Caudate nucleus (tissue), 63 donors: ENCODE measurements at places on chromosomes 3 and 15.

DNA sequence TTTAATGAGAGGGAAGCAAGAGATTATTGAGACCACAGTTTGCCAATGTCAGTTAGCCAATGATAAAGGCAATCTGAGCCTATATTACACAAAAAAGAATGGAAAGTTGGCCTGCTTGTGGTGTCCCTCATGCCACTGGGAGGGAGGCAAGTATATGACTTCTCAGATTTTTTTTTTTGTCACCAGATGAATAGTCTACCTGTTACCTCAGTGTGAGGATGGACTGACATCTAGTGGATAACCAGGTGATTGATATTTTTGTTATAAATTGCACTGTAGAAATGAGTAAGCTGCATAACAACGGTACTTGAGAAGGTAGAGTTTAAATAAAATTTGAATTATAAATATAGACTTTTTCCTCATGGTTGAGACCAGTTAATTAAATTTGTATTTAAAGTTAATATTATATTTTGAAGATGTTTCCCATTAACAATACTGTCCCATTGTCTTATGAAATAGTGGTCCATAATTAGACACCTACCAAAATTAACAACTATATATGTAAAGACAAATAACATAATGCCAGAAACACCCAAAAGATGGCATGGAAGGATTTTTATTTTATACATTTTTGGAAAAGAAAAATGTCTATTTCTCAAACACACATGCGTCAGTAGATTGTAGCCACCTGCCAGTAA, 237.8 kb upstream of the GADL1 start:
- no peak for DNase-seq

GRCh38 chr3:48320996-48321395, 12.5 kb downstream of the SPINK8 start:
- DNase-seq, result no peak

GRCh38 chr15:46034755-46035154, 399.9 kb downstream of the SQOR start:
- DNase-seq, result no peak

DNA sequence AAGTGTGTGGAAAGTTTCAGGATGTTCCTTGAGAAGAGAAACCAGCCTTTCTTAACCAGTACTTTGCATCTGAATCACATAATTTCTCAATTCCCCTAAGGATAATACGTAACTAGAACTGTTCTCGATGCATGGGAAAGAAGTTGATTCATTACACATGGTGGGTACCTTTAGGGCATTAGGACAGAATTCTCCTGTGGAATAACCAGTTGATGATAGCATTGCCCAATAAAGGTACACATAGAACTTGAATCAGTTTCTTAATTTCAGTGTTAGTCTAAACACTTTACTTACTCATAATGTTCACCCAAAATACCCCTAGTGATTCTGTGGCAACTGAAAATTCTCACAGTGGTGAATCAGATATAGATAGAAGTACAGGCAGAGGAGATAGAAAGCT, 1030.9 kb downstream of the ROBO1 start:
- no peak for DNase-seq

GRCh38 chr15:63843901-63844317, 10.2 kb upstream of the HERC1 start:
- no peak for DNase-seq

DNA sequence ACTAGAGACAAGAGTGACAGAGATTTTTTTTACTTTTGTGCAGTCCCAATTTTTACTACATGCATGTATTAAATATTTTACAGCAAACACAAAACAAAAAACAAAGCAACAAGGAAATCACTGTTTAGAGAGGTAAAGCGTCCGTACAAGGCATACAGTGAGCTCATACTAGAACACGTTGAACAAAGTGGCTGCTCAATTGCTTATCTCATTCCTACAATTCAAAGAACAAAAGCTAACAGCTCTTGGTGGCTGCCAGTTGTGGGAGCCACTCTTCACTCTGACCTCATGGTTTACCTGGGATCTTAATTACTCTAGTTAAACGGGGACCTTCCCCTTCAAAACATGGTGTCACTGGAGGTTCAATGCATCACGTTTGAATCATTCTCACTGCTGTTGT, 7.6 kb upstream of the ARHGEF26 start:
- DNase-seq, result no peak

DNA sequence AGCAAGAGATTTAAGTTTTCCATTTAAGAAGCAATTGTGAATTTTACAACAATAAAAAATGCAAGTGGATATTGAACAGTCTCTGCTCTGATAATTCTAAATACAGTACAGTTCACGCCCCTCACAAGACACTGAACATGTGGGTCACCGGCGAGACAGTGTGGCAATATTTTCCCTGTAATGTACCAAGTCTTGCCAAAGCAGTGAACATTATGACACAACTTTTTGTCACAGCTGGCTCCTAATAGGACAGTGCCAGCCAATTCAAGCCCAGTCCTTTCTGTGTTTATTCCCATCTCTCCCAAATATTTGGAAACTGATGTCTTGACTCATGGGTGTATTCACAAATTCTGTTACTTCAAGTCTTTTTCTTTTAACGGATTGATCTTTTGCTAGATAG, 62.3 kb downstream of the PPARG start:
- DNase-seq, result no peak

GRCh38 chr15:94306700-94307650, 75.6 kb downstream of the MCTP2 start:
- no peak for DNase-seq

- no peak for DNase-seq
Observed at GRCh38 chr3:38722781-38723568, 73.5 kb upstream of the SCN5A start.

- DNase-seq, result no peak
Observed at GRCh38 chr3:8978551-8978950, 15.3 kb upstream of the RAD18 start.

- no peak for DNase-seq
Observed at GRCh38 chr3:120125992-120126391, 31.7 kb upstream of the GSK3B start.

DNA sequence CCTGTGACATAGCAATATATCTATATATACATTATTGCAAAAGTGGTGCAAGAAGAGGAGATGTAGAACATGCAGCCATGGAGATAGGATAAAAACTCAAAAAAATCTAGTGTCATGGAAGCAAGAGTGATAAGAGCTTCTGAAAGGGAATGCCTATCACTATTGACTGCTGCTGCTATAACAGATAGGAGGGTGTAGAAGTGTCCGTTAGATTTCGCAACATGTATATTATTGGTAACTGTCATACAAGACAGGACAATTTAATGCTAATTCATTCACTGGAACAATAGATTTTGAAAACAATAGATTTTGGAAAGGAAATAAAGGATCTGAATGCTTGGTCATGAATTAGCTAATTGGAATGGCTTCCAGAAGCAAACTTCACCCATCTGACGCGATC, 224.5 kb downstream of the ZNF385D start:
- DNase-seq, result no peak

DNA sequence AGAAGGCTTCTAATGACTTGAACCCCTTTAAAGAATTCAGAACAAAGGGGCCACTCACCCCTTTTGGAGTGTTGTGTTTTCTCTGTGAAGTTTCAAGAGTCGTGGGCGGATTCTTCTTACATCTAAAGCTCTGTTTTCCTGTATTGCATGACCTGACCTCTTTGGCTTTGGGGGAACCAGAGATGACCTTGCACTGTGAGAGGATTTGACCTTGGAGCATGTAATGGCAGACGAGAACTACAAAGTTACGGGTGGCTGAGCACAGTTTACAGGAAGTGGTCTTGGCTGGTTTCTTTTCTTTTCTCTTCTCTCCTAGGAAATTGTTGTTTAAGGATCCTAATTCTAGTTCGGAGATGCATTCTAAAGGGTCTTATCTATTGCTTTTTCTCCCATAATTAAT, 6.2 kb upstream of the BDH1 start:
- DNase-seq, result no peak

DNA sequence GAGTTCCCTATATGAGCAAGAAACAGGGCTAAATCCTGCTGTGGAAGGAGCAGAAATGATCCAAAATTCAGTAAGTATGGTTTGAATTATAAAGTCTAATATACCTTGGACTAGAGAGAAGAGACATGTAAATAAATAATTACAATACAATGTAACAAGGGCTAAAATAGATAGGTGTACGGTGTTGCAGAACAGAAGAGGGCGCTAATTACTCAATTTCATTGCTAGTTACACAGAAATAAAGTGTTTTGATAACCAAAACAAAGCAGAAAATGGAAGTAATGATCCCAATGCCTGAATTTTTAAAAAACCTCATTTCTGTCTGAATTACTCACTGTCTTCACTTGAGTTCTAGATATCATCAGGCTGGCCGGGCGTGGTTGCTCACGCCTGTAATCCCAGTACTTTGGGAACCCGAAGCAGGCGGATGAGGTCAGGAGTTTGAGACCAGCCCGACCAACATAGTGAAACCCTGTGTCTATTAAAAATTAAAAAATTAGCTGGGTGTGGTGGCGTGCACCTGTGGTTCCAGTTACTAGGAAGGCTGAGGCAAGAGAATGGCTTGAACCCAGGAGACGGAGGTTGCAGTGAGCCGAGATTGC, 8.3 kb upstream of the PLCH1 start:
- no peak for DNase-seq

DNA sequence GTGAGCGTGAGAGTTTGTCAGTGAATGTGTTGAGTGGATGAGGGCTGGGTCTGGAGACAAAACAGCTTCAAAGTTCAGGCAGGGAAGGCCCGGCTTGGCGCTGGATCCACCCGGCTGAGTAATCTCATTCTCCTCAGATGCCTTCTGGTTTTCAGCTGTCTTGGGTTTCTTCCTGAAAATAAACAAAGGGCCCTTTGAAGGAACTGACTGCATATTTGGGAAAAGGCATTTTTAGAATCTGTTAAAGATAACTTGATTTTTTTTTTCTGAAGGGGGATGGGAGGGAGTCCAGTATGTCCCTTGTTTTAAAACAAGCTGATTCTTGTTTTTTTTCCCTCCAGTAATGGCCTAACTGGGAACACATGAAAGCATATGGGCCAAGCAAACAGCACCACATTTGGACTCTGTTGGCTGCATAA, 86.4 kb downstream of the TIGIT start:
- DNase-seq, result peak; percentile 50

- DNase-seq, result no peak
Observed at GRCh38 chr3:164467007-164467406, 611.3 kb downstream of the SI start.

DNA sequence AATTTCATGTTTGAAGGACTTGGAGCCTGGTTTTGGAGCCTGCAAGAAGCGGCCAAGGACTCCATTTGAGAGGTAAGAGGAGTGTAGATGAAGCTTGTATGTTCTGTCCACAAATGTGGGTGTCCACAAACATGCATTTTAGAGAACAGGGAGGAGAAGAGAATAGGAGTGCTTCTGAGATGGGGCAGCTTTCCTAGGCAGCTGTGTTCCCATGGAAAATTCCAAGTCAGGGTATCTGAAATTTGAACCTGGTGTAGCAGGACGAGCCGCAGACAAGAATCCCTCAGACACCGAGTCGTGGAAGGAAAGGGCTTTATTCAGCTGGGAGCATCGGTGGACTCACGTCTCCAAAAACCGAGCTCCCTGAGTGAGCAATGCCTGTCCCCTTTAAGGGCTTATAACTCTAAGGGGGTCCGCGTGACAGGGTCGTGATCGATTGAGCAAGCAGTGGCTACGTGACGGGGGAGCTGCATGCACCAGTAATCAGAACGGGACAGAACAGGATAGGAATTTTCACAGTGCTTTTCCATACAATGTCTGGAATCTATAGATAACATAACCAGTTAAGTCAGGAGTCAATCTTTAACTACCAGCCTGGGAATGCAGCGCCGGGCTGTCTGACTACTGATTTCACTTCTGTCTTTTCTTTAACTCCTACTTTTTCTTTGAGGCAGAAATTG, 71.4 kb upstream of the WDR72 start:
- no peak for DNase-seq

DNA sequence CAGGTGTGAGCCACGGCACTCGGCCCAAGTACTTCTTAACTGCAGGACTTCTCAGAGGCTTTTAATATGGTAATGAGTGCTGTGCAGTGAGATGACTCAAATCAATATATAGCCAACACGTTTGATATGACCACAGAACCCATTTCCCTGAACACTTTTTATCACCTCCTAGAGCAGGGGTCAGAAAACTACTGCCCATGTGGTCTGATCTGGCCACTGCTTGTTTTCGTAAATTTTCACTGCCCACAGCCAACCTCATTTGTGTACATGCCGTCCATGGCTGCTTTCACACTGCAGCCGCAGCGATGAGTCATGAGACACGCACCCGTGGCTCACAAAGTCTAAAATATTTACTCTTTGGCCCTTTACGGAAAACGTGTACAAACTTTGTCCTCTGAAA, 179.2 kb downstream of the RORA start:
- DNase-seq, result no peak

DNA sequence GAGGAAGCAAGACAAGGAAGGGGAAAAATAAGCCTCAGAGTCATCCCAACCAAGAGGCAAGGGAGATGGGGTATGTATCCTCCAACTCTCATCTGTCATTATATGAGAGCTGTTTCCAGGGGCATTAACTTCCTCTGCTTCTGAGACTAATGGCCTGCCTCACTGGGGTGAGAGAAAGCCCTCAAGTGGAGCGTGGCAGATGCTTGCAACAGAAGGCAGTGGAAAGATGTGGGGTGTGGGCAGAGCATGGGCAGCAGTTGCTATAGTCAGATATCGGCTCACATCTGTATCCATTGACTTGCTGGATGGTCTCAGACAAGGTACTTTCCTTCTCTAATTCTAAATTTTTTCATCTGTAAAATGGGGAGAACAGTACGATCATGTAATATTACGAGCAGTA, 81.7 kb upstream of the PLCL2 start:
- DNase-seq, result no peak

DNA sequence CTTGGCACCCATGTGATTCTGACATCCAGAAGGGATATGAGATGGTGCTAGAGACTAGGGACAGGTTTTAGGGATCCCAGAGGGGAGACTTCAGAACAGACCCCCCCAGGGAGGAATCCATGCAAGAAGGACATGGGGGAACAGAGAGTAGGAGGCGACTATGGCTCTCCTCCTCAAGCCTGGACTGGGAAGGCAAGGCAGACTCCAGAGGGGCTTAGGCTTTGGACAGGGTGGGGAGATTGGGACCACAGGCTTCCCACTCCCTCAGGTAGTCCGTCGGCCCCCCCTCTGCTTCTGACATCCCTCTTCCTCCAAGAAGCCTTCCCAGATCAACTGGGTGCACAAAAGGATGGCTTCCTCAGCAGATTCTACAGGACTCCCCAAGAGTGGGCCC, 3.0 kb upstream of the VIPR1 start:
- no peak for DNase-seq

DNA sequence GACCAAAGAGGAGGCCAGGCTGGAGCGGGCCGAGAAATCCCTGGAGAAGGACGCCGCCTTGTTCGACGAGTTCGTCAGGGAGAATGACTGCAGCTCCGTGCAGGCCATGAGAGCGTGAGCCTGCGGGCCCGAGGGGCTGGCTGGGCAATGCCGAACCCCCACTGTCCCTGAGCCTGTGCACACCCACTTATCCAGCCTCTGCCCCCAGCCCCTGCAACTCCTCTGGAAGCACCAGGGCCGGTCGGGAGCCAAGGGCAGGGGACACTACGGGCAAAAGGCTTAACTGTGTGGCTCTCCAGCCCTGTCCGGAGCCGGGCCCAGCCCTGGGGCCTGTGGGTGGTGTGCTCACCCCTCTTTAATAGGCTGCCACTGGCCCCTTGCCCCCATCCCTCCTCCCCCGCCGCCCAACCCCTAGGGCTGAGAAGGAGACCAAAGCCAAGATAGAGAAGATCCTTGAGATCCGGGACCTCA, 24.0 kb downstream of the CFAP100 start:
- no peak for DNase-seq
